Tibial nerve (tissue), 4 donors: ENCODE measurements at places on chromosomes 12 and 14. TPM values are rescaled to one million over a fixed set of nuclear protein-coding genes. Genes with fewer than 3 reads are reported as not detected.
A peak's percentile ranks its signal among the peaks of the same experiment; 100 is the strongest.

DNA sequence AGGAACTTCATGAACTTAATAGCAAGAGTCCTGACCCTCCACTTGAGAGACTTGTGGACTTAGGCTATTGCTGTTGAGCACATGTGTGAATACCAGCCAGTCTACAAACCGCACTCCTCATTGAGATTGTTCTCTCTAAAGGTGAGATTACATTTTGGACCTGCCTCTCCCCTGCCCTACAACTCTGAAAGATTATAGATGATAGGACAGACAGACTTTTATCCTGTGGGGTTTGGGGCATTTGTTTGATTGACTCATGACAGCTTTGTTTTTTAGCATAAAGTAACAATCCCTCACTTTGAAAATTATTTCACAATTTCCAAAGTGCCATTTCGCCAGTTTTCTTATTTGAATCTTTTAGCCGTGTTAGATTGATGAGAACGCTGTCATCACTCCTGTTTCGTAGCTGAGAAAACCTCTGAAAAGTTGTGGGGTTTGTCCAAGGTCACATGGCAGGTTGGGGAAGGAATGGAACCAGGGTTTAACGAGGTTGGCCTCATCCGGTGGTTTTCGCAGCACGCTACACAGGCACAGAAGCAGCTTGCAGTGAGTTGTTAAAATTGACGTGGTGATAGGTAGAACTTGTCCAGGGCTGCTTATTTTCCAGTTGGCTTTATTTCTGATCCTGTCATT, 836 bp downstream of the EVL start:
- no peak overlapping the region for H3K27ac ChIP-seq
- DNase-seq, result no peak
- H3K4me3 ChIP-seq, result peak overlapping the region; percentile 31
- H3K4me1 ChIP-seq, result peaks cover 30% of the 10 kb centered on the region
- H3K27me3 ChIP-seq, result no peaks in the 10 kb centered on the region
- H3K36me3 ChIP-seq, result no peaks in the 10 kb centered on the region

DNA sequence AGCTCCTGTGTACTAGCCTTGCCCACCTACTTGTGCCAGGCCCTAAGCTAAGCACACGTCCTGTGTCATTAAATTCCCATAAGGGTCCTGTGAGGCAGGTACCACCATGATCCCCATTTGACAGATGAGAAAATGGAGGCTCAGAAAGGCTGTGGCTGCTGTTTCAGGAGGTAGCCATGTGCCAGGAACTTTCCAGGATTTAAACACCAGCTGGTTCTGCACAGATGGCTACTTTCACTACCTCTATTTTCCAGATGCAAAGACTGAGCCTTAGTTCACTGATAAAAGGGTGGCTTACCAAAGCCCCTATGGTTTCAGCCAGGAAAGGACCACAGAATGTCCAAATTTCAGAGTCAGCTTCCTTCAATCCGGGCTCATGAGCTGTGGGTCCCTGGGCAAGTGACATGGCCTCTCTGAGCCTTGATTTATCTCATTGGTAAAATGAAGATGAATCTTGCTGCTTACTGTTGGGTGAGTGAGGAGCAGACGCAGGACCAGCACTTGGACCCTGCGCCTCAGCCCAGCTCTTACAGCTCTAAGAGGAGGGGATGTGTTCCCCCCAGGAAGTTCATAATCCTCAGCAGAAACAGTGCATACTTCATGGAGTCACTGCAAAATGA, 23.5 kb downstream of the CMKLR1 start:
- no peak overlapping the region for H3K27ac ChIP-seq
- DNase-seq, result no peak
- no peaks in the 10 kb centered on the region for H3K27me3 ChIP-seq

- no peak overlapping the region for H3K27ac ChIP-seq
- no peaks in the 10 kb centered on the region for H3K36me3 ChIP-seq
- no peak overlapping the region for H3K4me3 ChIP-seq
Observed at GRCh38 chr14:48390346-48390745, 714.9 kb upstream of the MDGA2 start.

Gene PLA2G1B
- total RNA-seq, result 11.4 TPM

Gene GALNT8
- total RNA-seq, result 2.5 TPM

- no peak overlapping the region for H3K27ac ChIP-seq
- DNase-seq, result no peak
- H3K4me1 ChIP-seq, result no peaks in the 10 kb centered on the region
- H3K4me3 ChIP-seq, result no peak overlapping the region
Observed at GRCh38 chr14:31414190-31414833, 6.0 kb downstream of the HEATR5A start.

- no peaks in the 10 kb centered on the region for H3K27me3 ChIP-seq
- no peaks in the 10 kb centered on the region for H3K36me3 ChIP-seq
- no peak overlapping the region for H3K27ac ChIP-seq
- DNase-seq, result no peak
- H3K4me3 ChIP-seq, result no peak overlapping the region
Observed at GRCh38 chr14:52939427-52939826, 11.4 kb downstream of the FERMT2 start.

Gene KLRK1
- 2.9 TPM for total RNA-seq

DNA sequence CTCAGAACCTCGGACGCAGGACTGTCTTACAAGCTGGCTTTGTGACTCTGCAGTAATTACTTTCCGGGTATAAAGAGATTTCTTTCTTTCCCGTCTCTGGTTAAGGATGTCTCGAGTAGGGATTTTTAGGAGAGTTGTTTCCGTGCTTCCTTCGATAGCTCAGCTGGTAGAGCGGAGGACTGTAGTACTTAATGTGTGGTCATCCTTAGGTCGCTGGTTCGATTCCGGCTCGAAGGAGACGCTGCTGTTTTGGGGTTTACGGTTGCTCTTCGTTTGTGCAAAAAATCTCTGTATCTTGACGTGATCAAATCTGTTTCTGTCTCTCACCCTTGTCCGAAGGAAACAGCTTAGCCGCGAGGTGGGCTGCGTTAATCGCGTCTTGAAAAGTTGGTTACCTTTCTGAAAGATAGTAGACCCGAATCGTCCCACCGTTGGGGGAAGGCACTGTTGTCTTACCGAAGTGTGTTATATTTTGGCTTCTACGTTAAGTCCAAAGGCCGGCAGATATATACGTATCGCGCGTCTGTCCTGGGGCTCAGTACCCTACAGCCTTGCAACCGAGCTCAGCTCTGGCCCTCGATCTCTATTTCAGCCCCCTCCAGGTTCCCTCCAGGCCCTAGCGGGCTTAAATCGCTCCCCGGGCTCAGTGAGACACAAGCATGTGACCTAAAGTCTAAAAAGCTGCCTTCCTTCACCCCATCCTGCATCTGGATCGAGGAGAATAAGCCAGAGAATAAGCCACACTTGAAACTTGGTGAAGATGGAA, 1.1 kb upstream of the RNASE4 start:
- H3K27ac ChIP-seq, result peak overlapping the region; percentile 100
- H3K4me3 ChIP-seq, result peak overlapping the region; percentile 94
- DNase-seq, result peak; percentile 55
- no peaks in the 10 kb centered on the region for H3K27me3 ChIP-seq
- H3K4me1 ChIP-seq, result peaks cover 29% of the 10 kb centered on the region
- H3K36me3 ChIP-seq, result no peaks in the 10 kb centered on the region
